ENCODE measurements at places on chromosomes 2 and 18.

DNA sequence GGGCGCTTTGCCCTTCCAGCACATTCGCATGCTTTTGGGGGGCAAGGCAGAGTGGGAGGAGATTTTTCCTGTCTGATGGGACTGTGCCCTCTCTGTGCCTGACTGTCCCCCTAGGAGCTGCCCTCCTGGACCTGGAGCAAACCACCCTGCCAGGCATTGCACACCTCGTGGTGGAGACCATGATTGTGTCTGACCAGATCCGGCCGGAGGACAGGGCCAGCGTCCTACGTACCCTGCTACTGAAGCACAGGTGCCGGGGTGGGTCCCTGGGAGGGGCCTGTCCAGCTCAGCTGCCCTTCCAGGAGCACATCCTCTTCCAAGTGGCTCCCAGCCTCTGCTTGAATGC is 5.3 kb downstream of the SLC4A3 start:
- no peak for DNase-seq

DNA sequence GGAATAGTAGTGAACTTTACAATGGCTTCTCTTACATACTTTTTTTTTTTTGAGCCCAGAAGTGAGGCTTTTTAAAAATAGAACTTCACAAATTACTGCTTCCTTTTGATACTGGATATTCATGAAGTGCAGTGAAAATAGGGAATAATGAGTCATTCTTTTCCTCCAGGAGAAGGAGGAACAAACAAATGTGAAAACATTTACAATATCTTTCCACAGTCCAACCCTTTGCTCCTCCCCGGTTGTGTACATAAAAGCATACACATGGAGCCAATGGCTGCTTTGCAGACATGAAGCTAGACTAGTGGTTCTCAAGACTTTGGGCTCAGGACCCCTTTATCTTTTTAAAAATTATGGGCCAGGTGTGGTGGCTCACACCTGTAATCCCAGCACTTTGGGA is 266.9 kb downstream of the GBX2 start:
- no peak for DNase-seq

- no peak for DNase-seq
Measured at GRCh38 chr2:38626326-38627035, 23.8 kb upstream of the HNRNPLL start.

GRCh38 chr18:13286456-13287125 is 68.0 kb downstream of the LDLRAD4 start:
- DNase-seq, result no peak

- DNase-seq, result no peak
Measured at GRCh38 chr2:67985586-67985985, 77.2 kb downstream of the C1D start.

GRCh38 chr2:21245565-21245964 is 121.8 kb downstream of the TDRD15 start:
- no peak for DNase-seq

- DNase-seq, result no peak
Measured at GRCh38 chr2:68992933-68993332, 18.5 kb downstream of the GKN1 start.

DNA sequence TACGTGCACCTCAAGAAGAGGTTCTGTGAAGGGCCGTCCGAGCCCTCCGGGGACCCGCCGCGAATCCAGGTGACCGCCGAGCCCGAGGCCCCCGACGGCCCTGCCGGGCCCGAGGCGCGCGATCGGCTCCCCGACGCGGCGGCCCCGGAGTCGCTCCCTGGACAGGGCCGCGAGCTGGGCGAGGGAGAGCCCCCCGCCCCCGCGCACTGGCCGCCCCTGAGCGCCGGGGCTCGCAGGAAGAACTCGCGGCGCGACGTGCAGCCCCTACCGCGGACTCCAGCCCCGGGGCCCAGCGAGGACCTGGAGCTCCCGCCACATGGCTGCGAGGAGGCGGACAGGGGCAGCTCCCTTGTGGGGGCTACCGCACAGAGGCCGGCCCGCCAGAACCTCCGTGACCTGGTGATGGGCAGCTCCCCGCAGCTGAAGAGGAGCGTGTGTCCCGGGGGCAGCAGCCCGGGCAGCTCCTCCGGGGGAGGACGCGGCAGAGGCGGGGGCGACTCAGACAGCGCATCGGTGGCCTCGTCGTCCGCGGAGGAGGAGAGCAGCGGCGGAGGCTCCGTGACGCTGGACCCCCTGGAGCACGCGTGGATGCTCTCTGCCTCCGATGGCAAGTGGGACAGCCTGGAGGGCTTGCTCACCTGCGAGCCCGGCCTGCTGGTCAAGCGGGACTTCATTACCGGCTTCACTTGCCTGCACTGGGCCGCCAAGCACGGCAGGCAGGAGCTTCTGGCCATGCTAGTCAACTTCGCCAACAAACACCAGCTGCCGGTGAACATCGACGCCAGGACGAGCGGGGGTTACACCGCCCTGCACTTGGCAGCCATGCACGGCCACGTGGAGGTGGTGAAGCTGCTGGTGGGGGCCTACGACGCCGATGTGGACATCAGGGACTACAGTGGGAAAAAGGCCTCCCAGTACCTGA is 812 bp downstream of the SOWAHC start:
- DNase-seq, result no peak

GRCh38 chr2:106764614-106765013 is 121.4 kb downstream of the ST6GAL2 start:
- no peak for DNase-seq

DNA sequence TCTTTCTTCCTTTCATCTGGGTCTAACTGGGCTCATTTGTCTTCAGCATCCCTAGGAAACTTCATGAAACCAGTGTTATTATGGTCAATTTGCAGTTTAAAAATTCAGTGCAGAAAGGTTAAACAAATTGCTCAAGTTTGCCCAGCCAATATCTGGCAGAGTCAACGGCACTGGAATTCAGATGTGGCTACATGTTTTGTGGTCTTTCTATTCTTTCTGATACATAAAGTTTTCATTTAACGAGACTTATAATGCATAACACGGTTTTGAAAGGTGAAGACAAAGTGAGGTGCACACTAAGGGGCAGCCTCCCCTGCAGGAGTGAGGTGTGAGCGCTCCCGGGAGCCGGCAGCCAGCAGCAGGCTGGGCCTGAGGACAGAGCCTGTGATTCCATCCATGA is 164.6 kb downstream of the RTP5 start:
- DNase-seq, result no peak

DNA sequence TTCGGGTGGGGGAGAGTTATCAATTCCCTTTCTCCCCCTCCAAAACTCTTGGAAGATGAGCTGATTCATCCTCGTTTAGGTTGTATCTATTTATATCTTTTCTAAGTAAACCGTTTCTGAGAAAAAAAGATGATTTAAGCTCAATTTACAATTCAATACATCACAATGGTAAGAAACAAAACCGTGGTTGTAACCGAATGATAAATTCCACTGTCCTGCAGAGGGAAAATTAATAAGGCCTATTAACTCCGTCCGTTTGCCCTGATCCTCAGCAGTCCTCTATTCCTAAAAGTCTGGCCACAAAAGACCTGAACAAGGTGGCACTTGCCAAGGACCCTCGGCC is 286.2 kb downstream of the TCF4 start:
- no peak for DNase-seq

DNA sequence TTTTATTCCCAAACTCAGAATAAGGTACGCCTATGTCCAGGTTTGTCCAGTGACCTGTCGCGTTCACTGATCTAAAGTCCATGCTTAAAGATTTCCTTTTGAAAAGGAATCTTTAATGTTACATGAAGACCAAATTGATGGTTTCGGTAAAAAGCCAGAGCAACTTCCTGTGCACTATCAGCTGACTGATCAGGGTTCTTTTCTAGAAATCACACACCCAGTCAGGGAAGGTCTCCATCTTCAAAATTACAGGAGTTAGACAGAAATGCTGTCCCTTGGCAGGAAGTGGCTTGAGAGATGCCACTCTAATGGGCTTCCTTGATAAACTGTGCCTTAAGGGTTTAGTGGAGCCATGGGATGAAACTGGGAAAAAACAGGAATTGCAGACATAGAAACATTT is 14.7 kb upstream of the ARHGAP25 start:
- DNase-seq, result no peak

- DNase-seq, result no peak
Measured at GRCh38 chr2:152510621-152511020, 175.6 kb downstream of the FMNL2 start.

DNA sequence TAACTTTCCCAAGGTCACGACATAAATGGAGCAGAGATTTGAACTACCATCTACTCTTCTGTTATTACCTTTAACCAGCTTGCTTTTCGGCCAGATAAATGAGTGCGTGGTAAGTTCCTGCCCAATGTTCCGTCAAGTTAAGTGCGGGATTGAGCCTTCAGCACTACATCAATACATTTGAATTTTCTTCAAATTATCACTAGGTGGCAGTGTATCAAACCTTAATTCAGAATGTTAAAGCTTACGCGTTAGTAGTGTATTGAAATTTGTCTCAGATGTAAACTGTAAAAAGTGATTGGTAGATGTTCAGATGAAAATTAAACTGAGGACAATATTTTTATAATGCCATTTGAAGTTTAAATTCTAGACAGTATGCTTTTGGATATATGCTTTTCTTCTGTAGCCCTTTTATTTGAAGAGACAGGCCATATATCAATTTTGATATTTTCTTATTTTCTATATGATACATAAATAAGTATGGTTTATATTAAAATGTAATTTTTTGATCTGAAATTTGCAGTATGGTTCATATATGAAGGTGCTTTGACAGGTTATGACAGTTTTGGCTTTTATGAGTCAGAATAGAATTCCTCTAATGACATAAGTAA is 681.3 kb downstream of the ADCYAP1 start:
- DNase-seq, result no peak

GRCh38 chr2:19554520-19554919 is 196.1 kb upstream of the OSR1 start:
- no peak for DNase-seq

- DNase-seq, result no peak
Measured at GRCh38 chr18:47929681-47930198, 719 bp downstream of the SMAD2 start.

DNA sequence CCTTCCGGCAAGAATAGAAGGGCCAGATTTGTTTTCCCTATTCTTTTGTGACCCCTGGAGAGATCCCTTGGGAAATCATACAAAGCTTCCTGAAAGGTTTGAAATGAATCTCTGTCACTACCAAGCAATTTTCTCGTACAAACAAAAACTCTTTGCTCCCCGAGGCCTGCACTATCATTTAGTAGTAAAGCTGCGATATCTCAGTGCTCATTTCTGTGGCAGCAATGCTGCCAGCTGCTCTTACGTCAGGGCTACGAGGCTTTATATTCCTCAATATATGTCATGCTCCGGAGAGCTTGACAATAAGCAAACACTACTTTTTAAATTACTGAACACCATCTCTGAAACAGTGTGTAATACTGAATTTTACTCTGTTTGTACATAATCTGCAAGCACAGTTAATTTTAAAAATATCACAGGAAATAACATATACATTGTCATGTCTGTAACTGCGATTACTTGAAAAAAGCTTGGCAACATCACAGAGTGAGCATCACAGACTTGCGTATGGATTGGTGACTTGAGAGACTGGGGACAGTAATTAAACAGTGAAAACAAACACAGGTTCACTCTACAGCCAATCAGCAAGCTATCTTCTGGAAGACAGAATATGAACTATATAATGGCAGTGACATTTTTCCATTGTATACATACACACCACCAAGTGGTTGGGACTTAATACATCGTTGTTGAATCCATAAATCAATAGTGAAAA is 403.3 kb upstream of the NETO1 start:
- DNase-seq, result no peak

DNA sequence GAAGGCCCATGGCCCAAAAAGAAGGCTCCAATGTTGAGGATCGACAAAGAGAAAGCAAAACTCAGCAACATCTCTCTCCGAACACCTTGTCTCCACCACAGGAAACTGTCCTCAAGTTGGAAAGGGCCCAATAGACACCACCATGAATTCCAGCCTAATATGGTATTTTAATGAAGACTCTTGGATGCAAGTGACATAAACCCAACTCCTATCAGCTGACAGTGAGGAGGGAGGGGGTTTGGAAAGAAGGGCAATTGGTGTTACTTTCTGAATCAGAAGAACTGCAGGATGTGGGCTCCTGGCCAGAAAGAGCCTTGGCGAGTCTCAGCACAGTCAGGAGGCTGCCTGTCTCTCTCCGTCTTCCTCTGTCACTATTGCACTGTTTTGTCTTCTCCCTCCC is 40.3 kb upstream of the SIGLEC15 start:
- no peak for DNase-seq

GRCh38 chr2:219279916-219280516 is 850 bp downstream of the DNAJB2 start:
- no peak for DNase-seq

DNA sequence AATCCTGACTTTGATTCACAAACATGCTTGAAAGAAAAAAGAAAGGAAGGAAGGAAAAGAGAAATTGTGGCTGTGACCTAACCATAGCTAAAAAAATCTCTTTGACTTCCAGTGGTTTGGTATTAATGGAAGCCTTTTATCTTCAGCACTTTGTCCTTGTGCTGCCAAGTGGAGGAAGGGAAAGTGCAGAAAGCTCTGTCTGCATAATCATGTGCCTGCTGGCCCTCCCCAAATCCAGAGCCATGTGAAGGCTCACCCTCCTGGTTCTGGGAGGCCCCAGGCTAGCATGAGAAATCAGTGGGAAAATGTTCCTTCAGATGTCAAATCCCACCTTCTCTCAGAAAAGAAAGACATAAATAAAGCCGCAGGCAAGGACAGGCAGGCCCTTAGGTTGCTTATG is 48.3 kb upstream of the BMPR2 start:
- no peak for DNase-seq

DNA sequence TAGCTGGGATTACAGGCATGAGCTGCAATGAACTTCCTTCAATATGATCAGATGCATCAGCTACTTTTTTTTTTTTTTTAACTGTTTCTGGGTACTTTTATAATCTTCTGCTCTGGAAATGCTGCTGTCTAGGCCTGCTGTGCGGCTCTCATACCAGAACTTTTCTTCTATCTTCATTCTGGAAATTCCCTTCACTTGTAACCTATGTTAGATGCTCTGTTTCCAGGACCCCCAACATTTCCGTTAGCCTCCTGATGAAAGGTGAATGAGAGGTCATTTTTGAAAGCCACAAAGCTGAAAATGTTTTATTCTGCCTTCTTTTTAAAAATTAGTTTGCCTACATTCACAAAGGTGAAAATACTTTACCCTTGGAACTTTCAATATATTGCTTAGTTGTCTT is 8.6 kb downstream of the AGFG1 start:
- DNase-seq, result no peak
